Left cardiac atrium (tissue), 4 donors: ENCODE measurements at places on chromosomes 12 and 14. TPM values are rescaled to one million over a fixed set of nuclear protein-coding genes. Genes with fewer than 3 reads are reported as not detected.

ADAM21 gene
- total RNA-seq: 0.65 TPM

DNA sequence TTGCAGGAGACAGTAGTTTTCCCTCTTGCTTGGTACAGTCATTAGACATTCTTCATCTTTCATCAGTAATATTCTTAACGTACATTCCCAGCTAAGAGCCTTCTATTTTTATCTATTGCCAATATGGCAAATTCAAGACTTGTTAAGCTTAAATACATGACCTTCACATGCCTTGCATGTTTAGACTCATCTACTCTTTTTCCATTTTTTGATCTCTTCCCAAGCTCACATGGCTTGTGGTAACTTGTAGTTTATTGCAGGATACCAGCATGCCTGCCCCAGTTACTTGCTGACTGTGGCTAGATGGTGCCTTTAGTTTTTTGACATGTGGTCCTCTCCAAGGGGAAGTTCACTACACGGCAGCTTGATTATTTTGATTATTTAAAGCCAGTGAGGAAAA, 729.0 kb downstream of the SLC6A15 start:
- DNase-seq: no peak

DCN gene
- 1,437 TPM for total RNA-seq

TAS2R42 gene
- not detected for total RNA-seq
